HEK293T (cell line): ENCODE measurements at places on chromosomes 16 and 17.

DNA sequence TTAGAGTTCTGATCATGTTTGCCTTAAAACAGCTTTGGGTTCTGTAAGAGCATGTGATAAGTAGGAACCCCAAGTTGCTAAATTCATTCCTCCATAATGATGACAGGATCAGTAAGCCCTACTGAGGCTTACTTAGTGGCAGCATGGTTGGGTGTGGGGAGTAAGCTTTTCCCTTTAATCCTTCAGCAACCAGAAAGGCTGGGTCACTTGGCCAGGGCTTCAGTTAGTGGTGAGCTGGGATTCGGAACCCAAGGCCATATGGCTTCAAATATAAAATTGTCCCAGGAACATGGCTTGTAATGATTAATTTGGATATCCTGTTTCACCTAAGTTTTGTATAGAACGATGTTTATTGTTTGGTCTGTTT, 850 bp downstream of the GINS3 start:
- peak; percentile 17 for DNase-seq

GRCh38 chr17:43832168-43832975, 574 bp downstream of the MPP3 start:
- peak; percentile 65 for DNase-seq

GRCh38 chr17:17035920-17036523, 6.2 kb upstream of the MPRIP start:
- no peak for DNase-seq

DNA sequence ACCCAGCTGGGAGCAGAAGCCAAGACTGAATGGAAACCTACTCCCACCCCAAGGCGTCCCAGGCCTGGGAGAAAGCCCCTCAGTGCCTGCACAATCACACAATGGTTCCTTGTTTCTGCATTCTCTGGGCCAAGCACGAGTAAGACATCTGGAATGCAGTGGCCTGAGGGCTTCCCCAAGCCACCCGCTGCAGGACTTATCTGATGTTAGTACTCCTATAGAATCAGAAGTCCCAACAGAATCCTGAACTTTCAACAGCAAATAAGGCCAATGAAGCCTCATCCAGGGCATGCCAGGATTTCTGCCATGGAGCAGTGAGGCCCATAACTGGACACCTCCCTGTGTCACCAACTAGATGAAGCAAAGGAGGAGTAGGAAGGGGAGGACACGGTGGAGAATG, 28.6 kb downstream of the MYO18A start:
- DNase-seq = no peak

DNA sequence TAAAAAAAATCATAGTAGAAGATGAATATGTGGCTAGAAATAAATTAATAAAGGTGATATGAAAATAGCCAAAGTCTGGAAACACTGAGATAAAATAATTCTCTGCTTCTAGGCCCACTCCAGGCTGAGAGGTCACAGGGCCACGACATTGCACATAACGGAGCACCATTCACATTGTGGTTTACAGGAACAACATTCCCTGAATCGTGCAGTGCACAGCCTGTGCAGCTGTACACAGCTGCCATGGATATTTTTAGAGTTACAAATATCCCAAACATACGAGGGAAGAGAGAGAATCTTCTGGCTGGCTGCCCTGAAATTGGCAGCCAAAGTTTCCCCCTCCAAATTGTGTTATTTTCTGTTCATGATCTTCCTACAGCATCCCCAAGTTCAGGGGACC, 68.8 kb downstream of the GSG1L start:
- DNase-seq = no peak

DNA sequence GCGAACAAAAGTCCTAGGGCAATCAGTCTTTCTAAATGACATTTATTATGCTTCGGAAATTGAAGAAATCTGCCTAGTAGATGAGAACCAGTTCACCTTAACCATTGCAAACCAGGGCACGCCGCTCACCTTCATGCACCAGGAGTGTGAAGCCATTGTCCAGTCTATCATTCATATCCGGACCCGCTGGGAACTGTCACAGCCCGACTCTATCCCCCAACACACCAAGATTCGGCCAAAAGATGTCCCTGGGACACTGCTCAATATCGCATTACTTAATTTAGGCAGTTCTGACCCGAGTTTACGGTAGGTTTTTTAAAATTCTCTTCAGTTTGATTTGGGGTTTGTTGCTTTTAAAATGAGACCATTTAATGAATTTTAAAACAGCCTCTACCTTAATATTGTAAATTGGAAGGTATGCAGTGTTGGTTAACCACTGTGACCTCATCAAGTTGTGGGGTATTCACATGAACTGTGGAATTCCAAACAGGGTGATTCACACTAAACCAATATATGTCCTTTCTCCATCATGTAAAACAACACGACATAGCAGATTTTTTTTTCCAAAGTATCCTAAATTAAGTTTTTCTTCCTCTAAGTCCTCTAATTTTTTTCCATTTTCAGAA, 6.2 kb upstream of the EVI2A start:
- no peak for DNase-seq

DNA sequence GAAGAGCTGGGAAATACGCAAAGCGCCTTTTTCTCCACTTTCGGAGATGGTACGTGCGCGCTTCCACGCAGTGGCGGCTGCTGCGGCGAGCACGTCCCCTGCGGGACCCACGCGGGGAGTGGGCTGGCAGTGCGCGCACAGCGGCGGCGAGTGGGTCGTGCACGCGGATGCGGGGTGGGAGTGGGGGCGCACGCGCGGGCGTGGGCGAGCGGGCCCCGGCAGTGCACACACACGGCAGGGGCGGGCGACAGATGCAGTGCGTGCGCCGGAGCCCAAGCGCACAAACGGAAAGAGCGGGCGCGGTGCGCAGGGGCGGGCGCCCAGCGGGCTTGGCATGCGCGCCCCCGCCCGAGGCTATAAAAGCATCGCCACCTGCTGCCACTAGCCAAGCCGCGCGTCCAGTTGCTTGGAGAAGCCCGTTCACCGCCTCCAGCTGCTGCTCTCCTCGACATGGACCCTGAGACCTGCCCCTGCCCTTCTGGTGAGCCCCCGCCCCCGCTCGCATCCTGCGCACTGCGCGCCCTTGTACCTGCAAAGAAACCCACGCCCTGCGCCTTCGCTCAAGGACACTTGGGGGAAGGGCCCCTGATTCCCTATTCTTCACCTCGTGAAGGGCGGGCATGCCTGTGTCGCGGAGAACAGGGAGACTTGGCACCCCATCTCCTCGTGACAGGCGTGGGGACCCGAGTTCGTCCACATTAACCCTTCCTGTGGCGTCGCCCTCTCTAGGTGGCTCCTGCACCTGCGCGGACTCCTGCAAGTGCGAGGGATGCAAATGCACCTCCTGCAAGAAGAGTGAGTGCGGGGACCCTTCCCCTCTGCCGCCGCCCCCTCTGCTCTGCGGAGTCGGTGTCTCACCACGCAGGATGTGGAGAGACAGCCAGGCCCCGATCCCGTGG, at the start of gene MT3:
TSS of gene MT3 (plus strand) at position 388 of the 899 bp plus-strand sequence. CDS start at position 451, 63 bp downstream.
- no peak for DNase-seq

GRCh38 chr17:57849163-57849873, 526 bp downstream of the MRPS23 start:
- no peak for DNase-seq

DNA sequence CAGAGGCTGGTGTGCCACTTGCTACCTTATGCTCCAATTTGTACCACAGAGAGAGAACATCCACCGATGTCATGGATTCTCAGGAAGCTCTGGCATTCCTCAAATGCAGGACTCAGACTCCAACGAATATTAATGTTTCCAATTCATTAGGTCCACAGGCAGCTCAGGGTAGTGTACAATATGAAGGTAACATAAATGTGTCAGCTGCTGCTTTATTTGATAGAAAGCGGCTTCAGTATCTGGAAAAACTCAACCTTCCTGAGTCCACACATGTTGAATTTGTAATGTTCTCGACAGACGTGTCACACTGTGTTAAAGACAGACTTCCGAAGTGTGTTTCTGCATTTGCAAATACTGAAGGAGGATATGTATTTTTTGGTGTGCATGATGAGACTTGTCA, 16.1 kb downstream of the SLFN5 start:
- no peak for DNase-seq

- DNase-seq = no peak
Observed at GRCh38 chr16:3113765-3114479, 1.5 kb downstream of the ZNF205 start.

DNA sequence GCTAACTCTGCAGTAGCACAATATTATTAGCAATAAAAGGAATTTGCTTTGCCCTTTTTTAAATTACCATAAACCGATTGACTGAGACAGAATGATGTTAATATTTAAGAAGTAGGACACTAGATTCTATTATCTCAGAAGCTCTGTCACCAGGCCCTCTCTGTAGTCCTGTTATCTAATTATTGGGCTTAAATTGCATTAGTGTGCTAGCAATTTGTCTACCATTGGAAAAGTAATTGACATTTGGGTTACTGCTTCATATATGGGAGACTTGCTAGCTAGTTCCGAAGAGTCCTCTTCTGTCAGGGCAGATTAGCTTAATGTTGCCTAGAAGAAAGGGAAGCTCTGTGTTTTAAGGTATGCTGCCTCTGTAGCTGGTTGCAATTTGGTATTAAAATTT, 1107.3 kb upstream of the EEF2KMT start:
- no peak for DNase-seq

DNA sequence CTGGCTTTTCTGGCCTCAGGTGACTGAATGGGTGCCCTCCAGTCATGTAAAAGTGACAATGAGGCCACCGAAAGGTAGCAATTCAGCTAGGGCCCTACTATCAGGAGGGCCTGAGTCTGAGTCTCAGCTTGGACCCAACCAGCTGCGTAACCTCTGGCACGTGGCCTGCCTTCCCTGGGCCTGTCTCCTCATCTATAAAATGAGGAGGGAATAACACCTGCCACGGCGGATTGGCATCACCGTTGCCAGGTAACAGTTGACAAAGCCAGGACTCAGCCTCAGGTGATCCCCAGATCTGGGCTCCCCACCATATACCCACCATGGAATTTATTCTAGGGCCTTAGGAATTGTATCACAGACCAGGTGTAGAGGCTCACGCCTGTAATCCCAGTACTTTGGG, 217.1 kb downstream of the KATNIP start:
- DNase-seq = no peak

- DNase-seq = no peak
Observed at GRCh38 chr17:78677303-78678221, 100.4 kb upstream of the DNAH17 start.

DNA sequence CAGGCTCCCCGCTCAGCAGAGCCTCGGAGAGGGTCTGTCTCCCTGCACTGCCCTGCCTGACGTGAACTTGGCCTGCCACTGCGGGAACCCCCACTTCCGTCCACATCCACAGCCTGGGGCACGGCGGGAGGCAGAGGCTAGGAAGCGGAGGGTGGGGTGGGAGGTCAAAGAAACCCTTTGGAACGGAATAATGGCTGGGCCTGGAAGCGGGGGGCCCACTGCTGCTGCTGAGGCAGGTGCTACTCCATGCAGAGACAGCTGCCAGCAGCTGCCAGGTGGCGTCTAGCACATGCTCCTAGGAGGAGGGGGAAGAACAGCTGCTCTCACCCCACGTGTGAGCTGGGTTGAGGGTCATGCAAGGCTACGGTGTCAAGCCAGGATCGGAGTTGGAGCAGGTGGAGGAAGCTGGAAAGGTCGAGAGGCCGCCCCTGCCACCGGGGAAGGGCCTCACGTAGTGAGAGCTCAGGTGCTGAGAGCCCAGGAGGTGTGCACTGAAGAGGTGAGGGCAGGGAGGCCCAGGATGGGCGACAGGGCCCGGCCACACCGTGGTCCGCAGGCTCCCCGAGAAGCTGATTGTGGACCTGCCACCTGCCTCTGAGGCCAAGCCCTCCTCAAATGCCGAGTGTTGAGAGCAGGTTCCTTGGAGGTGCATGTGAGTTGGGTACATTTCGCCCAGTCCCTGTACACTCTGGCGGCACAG, 9.8 kb downstream of the FSCN2 start:
- no peak for DNase-seq

- peak; percentile 9 for DNase-seq
Observed at GRCh38 chr16:78843978-78844377, 744.5 kb downstream of the WWOX start.

DNA sequence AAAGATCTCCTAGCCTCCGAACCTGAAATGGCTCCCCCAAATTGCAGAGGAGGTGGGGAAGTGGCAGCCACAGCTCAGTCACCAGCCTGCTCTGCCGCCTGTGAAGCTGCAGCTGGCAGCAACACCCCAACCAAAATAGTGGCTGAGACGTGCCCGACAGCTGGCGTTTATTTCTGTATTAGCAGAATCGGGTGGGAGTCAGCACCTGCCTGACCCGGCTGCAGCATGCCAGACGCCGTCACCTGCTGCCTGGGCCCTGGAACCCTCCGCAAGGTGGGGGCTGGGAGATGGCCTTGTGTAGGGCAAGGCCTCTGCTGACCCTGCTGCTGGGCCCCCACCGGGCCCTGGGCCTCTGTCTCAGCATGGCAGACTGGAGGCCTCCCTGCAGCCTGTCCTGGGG, 17.5 kb upstream of the PABPN1L start:
- no peak for DNase-seq

- no peak for DNase-seq
Observed at GRCh38 chr17:17403065-17403464, 73.7 kb upstream of the MED9 start.

- DNase-seq = no peak
Observed at GRCh38 chr17:44022246-44022645, 7.5 kb upstream of the TMEM101 start.

DNA sequence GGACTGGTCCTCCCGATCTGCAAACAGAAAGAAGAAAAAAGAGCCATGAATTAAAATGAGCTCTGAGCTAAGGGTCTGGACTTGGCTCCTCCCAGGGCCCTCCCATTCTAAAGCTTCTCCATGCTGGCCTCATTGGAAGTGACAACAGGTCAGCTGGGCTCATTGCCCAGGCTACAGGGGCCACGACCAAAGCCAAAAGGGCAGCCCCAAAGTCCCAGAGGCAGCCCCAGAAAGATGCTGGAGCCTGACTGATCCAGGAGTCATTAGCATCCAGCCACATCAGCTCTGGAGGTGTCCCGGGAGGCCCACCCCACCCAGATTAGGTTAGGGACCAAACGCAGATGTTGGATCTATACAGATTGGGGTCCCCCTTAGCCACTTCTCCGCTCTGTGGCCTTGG, 58.2 kb downstream of the MYH11 start:
- DNase-seq = no peak

DNA sequence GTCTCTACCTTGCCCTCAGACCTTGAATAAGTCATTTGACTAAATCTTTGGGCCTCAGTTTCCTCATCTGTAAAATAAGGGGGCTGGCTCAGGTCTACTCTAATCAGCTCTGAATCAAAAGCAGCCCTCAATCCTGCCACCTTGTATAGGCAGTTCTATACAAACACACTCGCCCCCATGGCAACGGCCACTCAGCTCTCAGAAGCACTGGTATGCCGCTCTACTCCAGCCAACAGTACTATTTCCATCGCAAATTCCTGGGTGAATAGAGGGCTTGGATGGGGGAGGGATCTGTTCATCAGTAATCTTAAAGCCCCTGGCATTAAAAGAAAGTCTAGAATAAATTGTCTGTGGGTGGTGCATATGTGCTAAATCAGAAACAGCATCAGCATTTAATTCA, 21.2 kb upstream of the TAOK1 start:
- no peak for DNase-seq

DNA sequence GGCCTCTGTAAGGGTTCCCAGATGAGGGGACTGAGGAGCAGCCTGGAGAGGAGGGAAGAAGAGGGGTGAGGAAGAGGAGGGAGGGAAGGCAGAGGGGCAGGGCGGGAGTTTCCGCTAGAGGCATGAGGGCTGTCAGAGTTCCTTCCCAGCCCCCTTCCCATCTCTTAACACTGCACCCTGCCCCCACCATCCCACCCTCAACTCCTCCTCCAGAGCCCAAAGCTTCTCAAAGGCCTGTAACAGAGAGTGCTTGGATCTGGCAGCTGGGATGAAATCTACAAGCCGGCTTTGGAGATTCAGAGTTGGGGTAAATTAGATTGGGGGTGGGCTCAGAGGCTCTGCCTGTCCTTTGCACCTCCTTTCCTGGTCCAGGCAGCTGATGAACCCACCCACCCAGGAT, 57.3 kb upstream of the DLX4 start:
- no peak for DNase-seq

- no peak for DNase-seq
Observed at GRCh38 chr17:3988297-3989040, 24.2 kb upstream of the ATP2A3 start.
